ENCODE measurements at places on chromosomes 4 and X. TPM values are rescaled to one million over a fixed set of nuclear protein-coding genes. Genes with fewer than 3 reads are reported as not detected.

The DGAT2L6 gene
- total RNA-seq = not detected

The ASMT gene
- not detected for total RNA-seq

The ETDA gene
- total RNA-seq = not detected

The FMR1NB gene
- total RNA-seq = not detected

The CYSLTR1 gene
- not detected for total RNA-seq

The ZCCHC13 gene
- total RNA-seq = not detected

The DLG3 gene
- 11.4 TPM for total RNA-seq

The LAP3 gene
- total RNA-seq = 102 TPM

The ARMCX4 gene
- 1.5 TPM for total RNA-seq

The DCLK2 gene
- total RNA-seq = 4.1 TPM

The ENPEP gene
- total RNA-seq = not detected

The GPR34 gene
- not detected for total RNA-seq

The PGM2 gene
- 46.6 TPM for total RNA-seq

The F11 gene
- total RNA-seq = not detected

The NEIL3 gene
- 19.2 TPM for total RNA-seq

The ABCE1 gene
- 196 TPM for total RNA-seq

- no peak for DNase-seq
Measured at GRCh38 chr4:173171987-173172386, 3.4 kb downstream of the GALNT7 start.

DNA sequence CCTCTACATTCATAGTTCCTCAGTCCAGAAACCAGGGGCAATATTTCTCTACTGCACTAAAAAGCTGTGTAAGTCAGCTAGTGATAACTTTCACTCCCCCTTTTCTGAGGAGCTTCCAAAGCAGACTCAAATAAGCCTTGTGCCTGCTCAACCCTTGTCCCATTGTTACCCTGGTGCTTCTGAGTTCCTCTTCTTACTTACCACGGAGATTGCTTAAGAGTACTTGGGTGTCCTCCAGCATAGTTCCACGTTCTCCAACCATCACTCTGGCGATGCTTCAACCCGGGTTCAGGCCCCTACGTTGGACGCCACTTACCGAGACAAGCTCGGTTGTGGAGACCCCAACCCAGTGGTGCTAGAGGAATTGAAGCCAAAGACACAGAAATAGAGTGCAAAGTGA lies 71.6 kb downstream of the ADAM29 start:
- no peak for DNase-seq

DNA sequence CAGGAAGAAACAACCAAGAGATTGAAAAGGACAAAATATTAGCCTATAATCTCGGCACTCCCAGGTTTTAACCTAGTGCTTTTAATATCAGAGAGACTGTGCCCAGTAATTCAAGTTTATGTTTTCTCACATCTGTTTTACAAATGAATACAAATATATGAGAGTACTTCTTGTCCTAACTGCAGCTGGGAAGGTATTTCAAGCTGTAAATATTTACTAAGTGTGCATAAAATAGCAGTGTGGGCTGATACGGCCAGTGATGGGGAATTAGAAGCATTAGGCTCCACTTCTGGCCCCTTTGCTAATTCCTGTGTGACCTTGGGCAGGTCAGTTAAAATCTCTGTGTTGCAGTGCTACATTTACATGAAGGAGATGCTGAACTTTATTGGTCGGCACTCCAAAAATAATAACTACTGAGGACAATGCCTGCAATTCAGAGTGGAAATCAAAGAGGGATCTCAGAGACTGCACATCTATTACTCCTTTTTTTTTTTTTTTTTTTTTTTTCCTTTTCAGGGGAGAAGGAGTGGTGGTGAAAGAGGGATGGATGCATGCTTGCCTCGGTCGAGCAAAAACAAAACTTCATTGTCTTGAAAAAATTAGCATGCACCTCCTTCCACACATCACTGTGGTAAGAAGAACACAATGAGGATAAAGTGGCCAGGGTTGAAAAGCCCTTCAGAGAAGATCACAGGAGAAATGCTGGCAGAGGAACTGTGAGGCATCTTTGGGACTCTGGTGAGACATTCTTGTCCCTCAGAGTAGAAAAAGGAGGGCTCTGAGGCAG lies 44.6 kb upstream of the LNX1 start:
- DNase-seq = no peak

DNA sequence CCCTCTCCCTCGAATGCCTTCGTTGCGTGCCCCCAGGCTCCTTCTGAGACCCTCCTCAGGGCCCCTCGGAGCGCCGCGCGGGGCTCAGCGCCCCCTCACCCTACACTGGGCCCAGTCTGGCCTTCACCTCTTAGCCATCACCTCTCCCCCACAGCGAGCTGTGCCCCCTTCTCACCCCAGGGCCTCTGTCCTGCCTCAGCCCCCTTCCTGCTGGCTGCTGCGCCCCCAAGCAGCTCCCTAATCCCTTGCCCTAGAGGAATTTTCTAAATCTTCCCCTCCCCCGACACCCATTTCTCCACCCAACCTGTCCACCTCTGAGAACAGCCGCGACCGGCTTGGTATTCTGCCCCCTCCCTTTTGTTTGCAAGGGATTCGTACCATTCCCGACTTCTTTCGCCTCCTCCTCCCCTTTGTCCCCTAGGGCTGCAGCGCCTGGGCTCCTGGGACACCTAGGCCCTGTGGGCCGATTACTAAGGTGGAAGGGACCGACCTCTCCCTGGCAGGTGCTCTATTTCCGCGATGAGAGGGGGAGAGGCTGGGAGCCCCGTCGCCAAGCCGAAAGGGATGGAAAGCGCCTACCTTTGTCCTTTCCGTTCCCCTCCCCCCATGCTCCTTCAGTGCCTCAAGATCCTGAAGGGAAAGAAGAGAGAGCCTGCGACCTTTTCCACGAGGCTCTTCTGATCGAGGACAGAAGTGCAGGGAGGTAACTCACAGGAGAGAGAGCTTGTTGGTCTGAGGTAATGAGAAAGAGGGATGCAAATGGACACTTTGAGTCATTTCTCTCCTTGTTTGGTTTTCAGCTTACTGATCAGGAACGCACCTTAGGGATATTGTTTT lies 10.9 kb downstream of the DLG3 start:
- no peak for DNase-seq

DNA sequence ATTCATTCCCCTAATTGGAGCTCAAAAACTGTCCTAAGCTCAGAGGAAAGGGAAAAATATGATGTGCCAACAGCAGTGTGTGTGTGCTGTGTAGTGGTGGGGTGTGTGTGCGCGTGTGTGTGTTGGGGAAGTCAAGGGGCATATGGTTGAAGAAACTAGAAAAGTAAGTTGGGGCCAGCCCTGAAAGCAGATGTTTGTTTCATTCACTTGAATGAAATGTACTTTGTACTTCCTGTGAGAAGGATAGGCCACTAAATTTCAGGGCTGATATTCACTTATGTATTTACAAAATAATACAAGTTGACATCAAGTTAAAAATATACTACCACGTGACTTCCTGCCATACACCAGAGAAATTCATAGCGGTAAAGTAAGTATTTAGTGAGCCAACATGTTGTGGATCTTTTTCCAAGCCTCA lies 151.3 kb upstream of the JADE1 start:
- no peak for DNase-seq

DNA sequence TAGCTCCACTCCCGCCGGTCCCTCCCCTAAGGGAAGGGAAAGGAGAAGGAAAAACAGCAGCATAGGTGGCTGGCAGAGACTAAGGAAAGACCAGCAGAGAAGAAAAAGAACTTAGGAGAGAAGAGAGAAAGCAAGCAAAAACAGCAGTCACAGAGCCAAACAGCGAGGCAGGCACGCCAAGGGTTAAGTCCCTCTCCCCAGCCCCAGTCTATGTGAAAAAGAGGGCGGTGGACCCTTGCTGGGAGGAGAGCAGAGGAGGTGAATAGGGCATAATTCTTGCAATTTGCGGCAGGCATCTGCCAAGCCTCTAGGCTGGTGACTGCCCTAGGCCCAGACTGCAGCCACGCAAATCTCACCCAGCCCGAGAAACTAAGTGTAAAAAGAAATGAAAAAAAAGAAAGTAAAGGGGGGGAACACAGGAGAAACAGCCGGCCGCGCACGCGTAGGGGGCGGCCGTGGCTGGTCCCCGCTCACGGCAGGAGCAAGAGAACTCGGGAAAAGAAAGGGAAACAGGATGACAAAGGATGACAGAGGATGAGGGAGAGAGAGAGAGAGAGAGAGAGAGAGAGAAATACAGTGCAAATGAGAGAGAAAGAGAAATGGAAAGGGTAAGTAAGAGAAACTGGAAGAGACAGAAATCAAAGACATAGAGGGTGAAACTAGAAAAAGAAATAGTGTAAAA lies 48.6 kb downstream of the MAGEA9 start:
- peak; percentile 54 for DNase-seq

DNA sequence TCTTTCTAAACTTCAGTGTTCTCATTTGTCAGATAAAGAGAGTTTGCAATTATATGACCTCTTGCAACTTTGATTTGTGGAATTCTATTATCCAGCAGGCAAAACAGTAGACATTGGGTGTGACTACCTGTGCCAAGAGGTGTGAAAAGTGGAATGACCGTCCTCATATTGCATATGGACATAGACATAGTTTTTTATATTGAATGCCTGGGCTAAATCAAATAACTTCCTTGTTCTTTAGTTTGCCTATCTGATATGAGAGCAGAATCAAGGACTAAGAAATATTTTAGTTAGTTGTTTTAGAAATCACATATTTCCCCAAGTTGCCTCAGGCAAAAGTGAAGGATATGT lies 117.7 kb upstream of the KLF8 start:
- DNase-seq = no peak

DNA sequence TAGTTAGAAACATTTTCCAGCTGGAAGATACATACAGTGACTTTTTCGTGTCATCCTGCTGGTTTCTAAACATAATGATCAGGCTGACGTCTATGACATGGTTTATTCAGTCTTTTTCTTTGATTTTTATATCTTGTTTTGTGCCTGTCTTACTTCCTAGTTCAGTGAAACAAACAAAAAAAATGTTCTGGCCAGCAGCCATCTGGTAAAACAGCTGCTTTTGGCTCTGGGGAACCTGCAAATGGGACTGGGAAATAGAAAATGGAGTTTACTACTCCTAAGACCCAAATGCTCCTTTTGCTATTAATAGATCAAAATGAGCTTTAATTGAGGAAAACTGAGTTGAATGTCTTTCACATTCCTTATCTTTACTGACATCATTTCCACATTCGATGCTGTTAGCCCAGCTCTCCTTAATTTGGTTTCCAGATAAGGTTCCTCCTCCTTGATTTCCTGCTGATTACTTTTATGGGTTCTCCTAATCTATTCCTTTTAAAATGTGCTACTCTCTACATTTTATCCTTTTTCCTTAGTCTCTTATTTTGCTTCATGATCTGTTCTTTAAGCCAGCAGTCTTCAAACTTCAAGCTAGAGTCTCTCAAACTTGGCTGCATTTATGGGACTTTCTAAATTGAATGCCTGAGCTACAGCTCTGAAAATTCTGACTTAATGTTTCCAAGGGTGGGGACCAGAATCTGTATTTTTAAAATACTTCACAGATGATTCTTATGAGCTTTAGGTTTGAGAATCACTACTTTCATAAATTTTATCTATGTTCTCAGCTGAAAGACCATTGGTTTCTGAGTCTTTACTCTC lies 499.5 kb downstream of the ANKRD50 start:
- peak; percentile 28 for DNase-seq

- DNase-seq = no peak
Measured at GRCh38 chr4:144557404-144557803, 88.6 kb upstream of the HHIP start.

DNA sequence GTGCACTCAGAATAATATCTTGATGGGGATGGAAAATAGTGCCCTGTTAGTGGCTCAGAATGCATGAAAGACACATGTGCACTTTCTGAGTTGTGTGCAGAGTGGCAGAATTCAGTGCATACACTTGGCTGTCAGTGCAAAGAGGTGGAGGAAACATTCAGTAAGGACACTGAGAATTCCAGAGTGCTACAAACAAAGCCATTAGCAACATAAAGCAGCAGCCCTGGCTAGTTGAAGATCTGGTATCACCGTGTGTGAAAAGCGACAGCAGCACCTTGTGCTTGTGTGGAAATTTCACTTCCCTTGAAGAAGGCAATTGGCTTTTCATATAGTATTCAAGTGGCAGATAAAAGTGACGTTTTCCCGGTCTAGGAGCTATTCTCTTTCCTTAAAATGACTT lies 810.4 kb downstream of the TRIML1 start:
- DNase-seq = no peak

DNA sequence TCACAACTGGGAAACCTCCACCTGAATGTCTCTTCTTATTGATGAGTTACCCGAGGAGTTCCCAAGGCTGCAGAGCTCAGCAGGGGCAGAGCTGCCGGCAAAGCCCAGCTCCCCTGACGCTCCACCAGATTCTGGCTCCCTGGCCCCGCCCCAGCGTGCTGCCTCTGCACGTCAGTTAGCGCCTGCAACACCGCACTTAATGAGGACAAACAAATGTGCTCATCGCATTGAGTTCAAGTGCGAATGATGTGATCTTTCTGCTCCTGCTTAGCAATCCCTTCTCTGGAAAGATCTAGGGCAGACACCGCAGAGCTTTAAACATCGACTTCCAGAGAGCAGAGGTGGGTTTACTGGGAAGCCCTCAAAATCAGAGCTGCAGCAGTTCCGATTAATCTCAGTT lies 55.5 kb upstream of the FBXW7 start:
- DNase-seq = peak; percentile 13

DNA sequence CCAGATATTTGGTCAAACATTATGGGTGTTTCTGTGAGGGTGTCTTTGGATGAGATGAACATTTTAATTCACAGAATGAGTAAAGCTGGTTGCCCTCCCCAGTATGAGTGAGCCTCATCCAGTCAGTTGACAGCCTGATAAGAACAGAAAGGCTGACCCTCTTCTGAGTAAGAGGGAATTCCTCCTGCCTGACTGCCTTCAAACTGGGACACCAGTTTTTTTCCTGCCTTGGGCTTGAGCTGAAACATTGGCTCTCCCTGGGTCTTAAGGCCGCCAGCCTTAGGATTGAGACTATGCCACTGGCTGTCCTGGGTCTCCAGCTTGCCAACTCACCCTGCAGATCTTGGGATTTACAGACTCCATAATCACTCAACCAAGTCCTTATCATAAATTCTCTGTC lies 14.5 kb upstream of the MAML3 start:
- DNase-seq = no peak

- DNase-seq = peak; percentile 45
Measured at GRCh38 chrX:44874420-44875184, 1.6 kb downstream of the KDM6A start.

DNA sequence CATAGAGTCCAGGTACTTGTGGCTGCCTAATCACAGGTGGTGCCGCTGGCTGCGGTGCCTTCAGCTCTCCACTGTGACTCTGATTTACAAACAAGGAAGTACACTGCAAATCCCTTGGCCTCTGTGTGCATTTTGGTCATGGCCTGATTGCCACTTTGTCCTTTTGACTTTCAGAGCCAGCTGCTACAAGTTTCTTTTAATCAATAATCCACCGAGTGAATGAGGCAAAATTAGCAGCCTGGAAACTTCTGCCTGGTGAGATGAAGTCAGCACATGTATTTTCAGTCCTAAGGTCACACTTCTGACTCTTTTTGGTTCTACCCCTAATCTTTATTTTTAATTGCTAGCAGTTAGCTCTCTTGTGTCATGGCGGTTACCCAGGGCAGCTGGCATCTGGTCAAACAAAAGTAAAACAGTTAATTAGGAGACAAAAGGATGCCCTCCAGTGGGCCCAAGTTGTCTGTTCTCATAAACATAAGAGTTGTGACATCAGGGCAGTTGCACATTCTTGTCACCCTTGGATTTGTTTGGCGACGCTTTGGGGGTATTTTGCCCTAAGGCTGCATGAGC lies 62.3 kb upstream of the LNX1 start:
- peak; percentile 80 for DNase-seq
